ENCODE measurements at places on chromosomes 13 and 19. TPM values are rescaled to one million over a fixed set of nuclear protein-coding genes. Genes with fewer than 3 reads are reported as not detected.

- no peak for DNase-seq
These were observed 845.1 kb downstream of the DACH1 start for GRCh38 chr13:71021825-71022422.

GRCh38 chr13:23928985-23929384 is 31.7 kb upstream of the C1QTNF9B start:
- no peak for DNase-seq

GRCh38 chr19:42081584-42082203 is 5.7 kb downstream of the ZNF574 start:
- no peak for DNase-seq

GRCh38 chr13:63305641-63306133 is 1890.0 kb upstream of the PCDH20 start:
- no peak for DNase-seq

- no peak for DNase-seq
These were observed 18.3 kb upstream of the SLC1A5 start for GRCh38 chr19:46806656-46807055.

- no peak for DNase-seq
These were observed 7.1 kb downstream of the TLE5 start for GRCh38 chr19:3054972-3055740.

- DNase-seq, result peak; percentile 63
These were observed 709 bp downstream of the N4BP2L1 start for GRCh38 chr13:32426990-32427851.

- DNase-seq, result no peak
These were observed 80.7 kb upstream of the SLITRK5 start for GRCh38 chr13:87590518-87590917.

DNA sequence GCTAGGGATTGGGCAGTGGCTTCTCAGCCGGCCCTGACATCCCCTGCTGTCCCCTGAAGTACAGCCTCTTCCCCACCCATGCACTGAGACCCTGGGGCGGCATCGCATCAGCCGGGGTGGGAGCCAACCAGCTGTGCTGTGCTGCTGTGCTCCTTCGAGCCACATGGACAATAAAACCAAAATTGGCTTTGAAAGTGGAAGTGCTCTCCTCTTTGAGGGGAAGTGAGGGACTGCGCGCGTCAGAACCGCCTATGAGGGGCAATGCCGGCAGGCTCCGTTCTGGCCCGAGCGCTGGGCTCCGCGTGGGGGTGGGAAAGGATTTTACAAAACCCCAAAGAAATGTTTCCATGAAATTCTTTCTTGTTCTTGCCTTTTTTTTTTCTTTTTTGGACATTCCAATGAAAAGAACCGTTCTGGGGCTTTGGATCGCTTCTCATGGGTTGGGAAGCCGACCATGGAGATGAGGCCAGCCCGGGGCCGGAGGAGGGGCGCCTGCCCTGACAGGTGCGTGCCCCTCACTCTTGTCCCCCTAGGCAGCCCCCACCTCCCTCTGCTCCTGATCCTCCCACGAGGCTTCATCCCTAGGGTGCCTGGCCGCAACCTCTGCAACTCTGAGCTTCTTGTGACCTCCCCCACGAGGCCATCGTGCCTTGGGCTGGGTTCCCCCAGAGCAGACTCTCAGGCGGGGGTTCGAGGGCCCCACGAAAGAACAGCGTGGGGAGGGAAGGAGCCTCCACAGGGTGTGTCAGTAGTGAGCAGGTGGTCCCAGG is 22.6 kb downstream of the KLHL26 start:
- DNase-seq, result no peak

GRCh38 chr19:57558525-57558924 is 1.1 kb downstream of the ZNF550 start:
- no peak for DNase-seq

- no peak for DNase-seq
These were observed 8.7 kb upstream of the PCDH9 start for GRCh38 chr13:67238861-67239260.

DNA sequence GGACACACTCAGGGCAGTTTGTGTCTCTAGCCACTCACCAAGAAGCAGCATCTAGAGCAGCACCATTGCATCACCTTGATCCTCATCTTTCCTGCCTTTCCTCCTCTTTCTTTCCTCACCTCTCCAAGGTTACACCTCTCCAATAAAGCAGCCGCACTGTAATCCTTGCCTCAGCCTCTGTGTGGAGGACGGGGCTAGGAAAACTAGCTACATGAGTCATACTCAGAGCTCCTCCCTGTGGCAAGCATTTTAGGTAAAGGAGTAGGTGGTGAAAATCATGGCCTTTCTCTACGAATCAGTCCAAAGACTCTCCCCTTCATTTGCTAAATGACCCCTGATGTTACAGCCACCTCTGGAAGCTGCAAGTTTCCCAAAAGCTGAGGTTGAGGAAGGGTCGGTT is 108.9 kb downstream of the DNAJC15 start:
- peak; percentile 69 for DNase-seq

DNA sequence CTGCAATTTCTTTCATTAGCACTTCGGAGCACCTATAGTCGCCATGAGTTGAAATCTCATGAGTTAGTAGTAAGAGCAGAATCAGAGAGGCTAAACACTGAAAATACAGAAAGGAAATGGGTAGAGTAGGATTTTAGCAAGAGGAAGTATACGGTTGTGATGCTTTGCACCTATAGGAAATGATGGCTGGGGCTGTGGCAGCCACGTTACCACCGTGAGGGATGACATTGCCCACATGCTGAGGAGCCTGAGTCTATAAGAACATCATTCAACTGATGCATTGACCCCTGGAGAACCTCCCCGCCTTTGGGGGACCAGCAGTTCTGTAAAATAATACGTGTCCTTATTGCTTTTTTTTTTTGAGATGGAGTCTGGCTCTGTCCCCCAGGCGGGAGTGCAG is 20.4 kb downstream of the FAM187B start:
- DNase-seq, result no peak

GRCh38 chr13:43054803-43055802 is 31.7 kb downstream of the DNAJC15 start:
- no peak for DNase-seq

- no peak for DNase-seq
These were observed 117.3 kb downstream of the POSTN start for GRCh38 chr13:37481011-37481884.

- no peak for DNase-seq
These were observed 202.5 kb upstream of the RFC3 start for GRCh38 chr13:33615436-33615835.

- no peak for DNase-seq
These were observed 15.6 kb downstream of the CCDC97 start for GRCh38 chr19:41325640-41325946.

DNA sequence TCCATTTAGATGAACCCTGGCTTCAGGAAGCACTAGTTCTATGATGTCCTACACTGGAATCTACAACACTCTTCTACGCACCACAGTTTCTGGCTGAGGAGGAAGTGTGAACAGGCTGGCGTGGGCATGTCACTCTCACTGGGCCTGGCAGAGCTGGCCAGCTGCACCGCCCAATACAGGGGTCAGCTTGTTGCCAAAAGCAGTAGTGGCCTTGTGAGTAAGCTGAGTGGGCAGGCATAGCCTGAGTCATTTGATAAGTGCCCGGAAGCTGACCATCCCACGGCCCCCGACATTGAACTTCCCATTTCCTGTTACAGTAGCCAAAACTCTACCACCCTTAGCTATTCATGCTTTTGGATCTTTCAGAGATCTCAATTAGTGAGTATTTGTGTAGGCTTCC is 240.9 kb upstream of the SERP2 start:
- peak; percentile 88 for DNase-seq

- peak; percentile 45 for DNase-seq
These were observed 21.1 kb downstream of the FAM187B start for GRCh38 chr19:35207391-35207871.

GRCh38 chr13:22081430-22081829 is 410.6 kb downstream of the FGF9 start:
- DNase-seq, result no peak

DNA sequence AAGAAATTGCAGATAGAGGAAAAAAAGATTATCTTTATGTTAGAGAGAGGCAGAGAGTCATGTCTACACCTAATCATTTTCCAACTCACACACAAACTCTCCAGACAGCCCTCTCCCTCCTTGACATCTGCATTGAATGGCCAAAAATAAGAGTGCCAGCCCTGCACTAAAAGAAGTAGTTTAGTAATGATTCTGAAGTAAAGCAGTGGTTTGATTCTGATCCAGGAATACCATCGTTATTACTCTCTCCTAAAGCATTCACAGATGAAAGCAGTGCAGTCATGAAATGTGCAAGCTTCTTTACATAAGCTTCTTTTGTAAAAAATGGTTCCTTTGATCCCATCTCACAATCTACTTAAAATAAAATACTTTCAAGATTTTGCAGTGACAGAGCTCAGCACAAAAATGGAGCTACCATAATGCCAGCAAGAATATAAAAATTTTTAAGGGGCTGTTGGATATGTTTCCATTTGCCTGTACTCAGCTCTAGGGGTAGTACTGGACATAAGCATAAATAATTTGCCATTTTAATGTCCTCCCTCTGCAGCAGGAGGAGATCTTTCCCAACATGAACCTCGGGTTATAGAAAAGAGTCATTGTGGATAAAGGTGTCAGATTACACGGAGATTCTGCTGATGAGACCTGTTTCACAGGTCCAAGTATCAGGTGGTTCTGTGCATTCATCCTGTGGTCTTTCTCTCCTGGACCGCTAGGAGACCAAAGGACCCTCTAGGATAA is 406.3 kb downstream of the DCT start:
- DNase-seq, result no peak

DNA sequence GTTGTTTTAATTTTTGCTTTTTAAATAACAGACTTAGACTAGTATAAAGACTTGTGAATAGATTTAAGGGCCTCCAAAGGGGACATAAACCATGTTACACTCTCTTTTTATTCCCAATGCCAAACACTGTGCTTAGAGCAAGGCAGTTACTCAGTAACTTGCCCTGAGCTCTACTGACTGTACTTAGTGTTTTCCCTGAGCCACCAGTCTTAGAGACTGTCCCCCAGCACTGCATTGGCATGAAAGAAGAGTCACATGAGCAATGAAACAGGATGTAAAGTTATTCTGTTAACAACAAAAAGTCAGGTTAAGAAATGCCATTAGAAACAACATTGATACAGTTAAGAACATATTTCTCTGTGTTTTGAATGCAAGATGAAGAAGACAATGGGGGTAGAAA is 187.9 kb downstream of the TBC1D4 start:
- no peak for DNase-seq

DNA sequence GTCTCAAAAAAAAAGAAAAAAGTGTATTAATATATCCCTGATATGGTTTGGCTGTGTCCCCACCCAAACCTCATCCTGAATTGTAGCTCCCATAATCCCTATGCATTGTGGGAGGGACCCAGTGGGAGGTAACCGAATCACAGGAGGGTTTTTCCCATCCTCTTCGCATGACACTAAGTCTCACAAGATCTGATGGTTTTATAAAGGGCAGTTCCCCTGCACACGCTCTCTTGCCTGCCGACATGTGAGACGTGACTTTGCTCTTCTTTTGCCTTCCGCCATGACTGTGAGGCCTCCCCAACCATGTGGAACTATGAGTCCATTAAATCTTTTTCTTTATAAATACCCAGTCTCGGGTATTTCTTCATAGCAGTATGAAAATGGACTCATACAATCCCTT is 17.7 kb downstream of the STK24 start:
- no peak for DNase-seq

DNA sequence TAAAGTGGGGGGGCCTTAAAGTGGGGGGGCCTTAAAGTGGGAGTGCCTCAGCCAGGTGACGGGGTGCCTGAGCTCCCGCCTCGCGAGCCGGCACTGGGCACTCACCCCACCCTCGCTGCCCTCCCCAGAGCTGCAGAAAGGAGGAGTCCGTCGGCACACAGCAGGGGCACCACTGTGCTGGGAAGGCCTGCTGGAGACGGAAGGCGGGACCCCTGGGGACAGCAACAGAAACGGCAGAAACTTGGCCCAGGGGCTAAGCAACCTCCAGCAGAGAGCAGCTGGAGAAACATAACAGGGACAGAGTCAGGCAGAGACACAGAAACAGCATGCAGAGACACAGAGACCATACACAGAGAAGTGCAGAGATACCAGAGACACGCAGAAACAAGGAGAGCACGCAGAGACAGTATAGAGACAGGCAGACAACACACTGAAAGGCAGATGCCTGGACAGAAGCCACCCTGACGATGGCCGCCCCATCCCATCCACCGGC is 7.9 kb downstream of the CFD start:
- no peak for DNase-seq

DNA sequence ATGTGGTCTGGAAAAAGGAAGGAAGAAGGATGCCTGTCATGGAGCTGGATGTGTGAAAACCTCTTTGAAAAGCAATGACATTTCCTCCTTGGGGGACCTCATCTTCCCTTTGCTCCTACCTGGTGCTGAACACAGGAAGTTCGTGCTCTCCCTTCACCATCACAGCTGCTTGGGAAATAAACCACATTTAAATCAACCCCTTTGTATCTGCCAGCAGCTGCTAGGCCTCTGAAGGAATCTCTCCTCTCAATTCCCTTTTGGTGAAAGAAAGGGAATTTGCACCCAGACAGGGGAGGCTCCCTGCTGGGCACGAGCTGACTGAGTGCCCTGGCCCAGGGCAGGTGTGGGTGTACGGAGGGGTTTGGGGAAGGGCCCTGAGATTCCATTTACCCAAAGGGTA is 437.7 kb downstream of the TSHZ3 start:
- no peak for DNase-seq

DNA sequence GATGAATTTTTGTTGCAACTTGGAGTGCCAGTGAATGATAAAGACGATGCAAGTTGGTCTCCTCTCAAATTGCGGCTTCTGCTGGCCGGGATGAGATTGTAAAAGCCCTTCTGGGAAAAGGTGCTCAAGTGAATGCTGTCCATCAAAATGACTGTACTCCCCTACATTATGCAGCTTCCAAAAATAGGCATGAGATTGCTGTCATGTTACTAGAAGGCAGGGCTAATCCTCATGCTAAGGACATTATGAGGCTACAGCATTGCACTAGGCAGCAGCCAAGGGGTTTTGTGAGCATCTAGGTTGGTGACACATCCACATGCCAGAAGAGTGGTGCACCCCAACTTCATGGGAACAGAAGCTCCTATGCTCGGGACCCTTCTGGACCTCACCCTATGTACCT is 22.2 kb upstream of the KLF5 start:
- DNase-seq, result no peak

DNA sequence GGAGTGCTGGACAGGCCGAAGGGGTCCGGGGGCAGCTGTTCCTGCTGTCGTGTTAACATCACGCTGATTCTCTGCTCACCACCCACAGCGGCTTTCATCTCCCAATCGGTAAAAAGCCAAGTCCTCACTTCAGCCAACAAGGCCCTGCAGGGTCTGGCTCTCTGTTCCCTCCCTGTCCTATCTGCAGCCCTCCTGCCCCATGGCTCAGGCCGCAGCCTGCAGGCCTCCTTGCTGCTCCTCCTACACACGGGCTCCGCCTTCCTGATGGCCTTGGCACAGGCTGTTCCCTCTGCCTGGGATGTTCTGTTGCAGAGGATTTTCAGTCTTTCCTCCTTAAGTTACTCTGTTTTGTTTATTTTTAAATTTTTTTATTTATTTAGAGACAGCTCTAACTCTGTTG is 22.2 kb downstream of the FUZ start:
- DNase-seq, result peak; percentile 80

The CLN5 gene
- total RNA-seq, result 27.8 TPM

The SERTM1 gene
- total RNA-seq, result 0.61 TPM

The SBK3 gene
- 0.68 TPM for total RNA-seq

The TNNI3 gene
- total RNA-seq, result not detected

The IL12RB1 gene
- total RNA-seq, result 0.28 TPM

The FGF14 gene
- 5.1 TPM for total RNA-seq

The ZNF649 gene
- 10.4 TPM for total RNA-seq
